ENCODE measurements at places on chromosomes 6 and 20.

GRCh38 chr6:49541210-49541724, 9.2 kb upstream of the C6orf141 start:
- no peak for DNase-seq

GRCh38 chr6:3331971-3332370, 73.2 kb downstream of the PSMG4 start:
- no peak for DNase-seq

DNA sequence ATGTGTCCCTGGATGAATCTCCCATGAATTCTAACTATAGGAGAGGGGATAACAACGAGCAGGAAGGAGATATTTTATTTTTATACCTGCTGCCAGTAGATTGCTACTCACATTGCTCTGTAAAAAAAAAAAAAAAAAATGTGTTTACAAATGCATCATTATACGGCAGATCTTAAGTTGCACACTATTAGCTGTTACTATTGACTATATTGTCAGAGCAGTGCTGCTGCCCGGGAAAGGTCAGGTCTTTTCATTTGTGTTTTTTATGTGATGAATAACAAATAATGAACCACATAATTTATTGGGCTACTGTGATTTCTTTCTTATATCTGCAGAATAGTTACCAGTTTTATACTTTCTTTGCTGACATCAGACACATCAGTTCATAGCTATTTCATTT, 393.3 kb downstream of the C6orf118 start:
- DNase-seq, result no peak

DNA sequence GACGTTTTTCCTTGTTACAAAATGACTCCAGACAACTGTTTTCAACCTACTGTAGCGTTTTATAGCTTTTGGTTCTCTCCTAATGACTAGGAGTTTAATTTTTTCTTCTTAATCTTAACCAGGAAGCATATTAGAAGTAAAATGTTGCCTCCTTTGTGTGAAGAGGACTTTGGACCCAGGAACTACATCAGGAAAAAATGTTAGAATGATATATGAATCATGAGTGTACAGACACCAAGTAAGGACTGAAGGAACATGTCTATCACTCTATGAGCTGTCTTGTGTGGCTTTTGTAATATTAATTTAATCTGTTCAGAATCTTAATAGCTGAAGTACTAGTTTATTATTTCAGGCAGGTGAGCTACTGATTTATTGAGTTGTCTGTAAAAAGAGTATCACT, 71.0 kb upstream of the MARCKS start:
- DNase-seq, result no peak

- no peak for DNase-seq
These were observed 118.4 kb downstream of the JPH2 start for GRCh38 chr20:44068316-44069201.

GRCh38 chr20:2116170-2116940, 14.7 kb downstream of the STK35 start:
- no peak for DNase-seq

DNA sequence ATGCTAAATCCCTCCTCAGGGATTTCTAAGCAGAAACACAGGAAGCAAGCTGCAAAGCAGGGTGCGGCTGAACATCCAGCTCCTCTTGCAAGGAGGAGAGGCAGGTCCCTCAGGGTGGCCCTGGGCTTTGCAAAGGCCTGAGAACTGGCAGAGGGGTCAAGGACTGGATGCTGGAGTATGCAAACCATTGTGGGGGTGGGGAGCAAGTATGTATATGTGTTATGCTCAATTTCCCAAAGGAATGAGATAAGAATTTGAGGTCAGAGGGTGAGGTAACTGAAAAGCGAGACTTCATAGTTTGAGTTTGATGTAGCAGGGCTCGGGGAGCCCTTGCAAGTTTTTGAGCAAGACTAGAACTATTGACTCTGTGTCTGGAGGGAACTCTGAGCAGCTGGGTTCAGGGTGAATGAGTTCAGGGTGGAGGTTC, 11.2 kb downstream of the SLC22A2 start:
- DNase-seq, result no peak

GRCh38 chr6:48080227-48081009, 30.6 kb downstream of the PTCHD4 start:
- DNase-seq, result no peak

GRCh38 chr20:60131375-60131774, 173.2 kb downstream of the CDH26 start:
- DNase-seq, result no peak

GRCh38 chr6:170053966-170054661, 236.8 kb downstream of the DLL1 start:
- no peak for DNase-seq

DNA sequence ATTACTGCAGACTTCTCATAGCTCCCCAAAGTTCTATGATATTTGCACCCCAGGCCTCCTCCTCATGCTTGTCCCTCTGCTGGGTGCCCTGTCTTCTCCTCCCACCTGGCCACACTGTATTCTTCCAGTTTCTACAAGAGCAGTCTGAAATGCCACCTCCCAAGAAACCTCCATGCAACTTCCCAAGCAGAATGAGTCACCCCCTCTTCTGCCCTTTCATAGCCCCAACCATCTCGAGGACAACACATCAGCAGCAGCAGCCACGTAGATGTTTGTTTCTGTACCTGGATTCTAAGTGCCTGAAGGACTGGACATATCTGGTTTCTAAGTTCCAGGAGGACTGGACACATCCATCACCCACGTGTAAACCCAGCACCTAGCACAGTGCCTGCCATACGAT, 6.6 kb upstream of the ULBP2 start:
- DNase-seq, result no peak

GRCh38 chr6:130885392-130886192, 58.4 kb downstream of the SMLR1 start:
- DNase-seq, result no peak

- DNase-seq, result no peak
These were observed 76.2 kb downstream of the ISM1 start for GRCh38 chr20:13297147-13297899.

GRCh38 chr6:157099912-157100593, 223.3 kb downstream of the TMEM242 start:
- DNase-seq, result no peak

- no peak for DNase-seq
These were observed 55.9 kb upstream of the C20orf144 start for GRCh38 chr20:33606118-33606771.

GRCh38 chr6:141598487-141598886, 534.2 kb upstream of the GJE1 start:
- DNase-seq, result no peak

GRCh38 chr20:43789593-43789992, 62.8 kb upstream of the GTSF1L start:
- DNase-seq, result no peak

GRCh38 chr6:25601800-25602673, 50.0 kb upstream of the SCGN start:
- no peak for DNase-seq

- DNase-seq, result no peak
These were observed 530.4 kb upstream of the BTBD3 start for GRCh38 chr20:11387189-11387754.

DNA sequence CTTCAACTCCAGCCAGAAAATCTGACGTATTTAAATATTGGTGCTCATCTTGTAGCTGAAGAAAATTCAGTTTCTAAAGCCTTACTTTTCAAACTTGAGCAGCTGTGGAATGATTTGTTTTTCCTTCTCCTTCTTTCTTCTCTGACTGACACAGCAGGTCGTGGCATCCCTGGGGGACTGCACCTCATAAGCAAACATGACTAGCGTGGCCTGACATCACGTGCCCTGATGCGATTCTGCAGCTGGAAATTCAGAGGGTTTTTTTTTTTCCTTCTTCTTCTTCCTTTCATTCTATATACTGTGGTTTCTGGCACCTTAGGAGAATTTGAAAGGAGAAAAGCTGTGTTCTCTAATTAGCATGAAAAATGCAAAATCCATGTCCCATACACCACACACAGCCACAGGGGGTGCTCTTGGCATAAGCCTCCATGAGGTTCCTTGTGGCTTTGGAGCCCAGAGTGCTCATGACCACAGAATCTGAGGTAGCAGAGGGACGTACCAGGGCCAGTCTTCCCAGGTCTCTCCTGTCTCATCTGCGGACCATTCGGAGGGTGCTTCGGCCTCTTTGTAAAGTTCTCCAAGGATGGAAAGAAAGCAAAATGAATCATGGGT, 258.5 kb upstream of the CDH4 start:
- no peak for DNase-seq

DNA sequence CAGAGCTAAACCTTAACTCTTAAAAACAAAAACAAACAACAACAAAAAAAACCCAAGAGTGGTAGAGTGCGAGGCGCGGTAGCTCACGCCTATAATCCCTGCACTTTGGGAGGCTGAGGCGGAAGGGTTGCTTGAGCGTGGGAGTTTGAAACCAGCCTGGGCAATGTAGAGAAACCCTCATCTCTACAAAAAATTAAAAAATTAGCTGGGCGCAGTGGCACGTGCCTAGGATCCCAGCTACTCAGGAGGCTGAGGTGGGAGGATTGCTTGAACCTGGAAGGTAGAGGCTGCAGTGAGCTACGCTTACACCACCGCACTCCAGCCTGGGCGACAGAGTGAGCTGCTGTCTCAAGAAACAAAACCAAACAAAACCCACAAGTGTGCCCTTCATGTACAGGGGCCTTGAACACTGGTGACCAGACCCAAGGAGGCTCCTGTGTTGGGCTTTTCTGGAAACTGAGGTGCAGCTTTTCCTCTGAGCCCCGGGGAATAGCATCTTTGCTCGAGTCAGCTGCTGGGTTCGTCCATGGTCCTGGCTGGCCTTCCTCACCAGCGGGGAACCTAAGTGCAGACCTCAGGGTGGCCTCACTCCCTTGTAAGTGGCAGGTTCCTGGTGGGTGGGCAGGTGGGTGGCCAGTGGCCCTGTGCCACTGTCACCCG, 39.9 kb downstream of the PYGB start:
- no peak for DNase-seq

DNA sequence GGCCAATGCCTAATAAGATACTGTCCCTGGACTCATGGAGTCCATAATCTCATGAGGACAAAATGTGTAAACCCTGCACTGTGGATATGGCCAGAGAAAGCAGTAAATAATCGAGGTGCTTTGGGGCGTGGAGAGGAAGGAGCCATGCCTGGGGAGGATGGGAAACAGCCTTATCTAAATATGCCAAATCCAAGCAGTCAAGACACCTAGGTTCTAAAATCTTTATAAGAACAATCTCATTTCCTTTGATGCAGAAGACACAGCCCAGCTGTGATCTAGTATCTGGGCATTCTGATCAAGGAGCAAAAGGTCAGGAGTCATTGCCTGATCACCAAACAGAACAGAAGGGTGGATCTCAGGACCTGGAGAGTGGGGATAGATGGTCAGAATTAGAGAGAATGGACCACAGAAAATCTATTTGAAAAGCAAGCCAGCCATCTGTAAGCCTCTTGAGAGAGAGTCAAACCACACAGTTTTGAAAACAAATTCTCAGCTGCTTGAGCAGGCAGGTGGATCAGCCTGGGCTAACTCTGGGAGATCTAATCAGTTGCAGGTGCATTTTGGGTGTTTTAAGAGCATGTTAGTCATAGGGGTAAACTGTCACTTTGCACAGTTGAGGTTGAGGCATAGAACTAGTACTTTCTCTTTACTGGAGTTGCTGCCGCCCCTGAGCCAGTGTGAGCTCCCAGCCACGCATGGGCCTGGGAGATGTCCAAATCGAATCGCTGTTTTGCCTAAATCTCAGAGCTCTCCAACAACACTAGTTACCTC, 130.8 kb upstream of the TNFAIP3 start:
- no peak for DNase-seq

GRCh38 chr20:3786126-3786484, 435 bp downstream of the CENPB start:
- DNase-seq, result no peak

GRCh38 chr6:140153703-140154102, 779.3 kb upstream of the CITED2 start:
- DNase-seq, result no peak

DNA sequence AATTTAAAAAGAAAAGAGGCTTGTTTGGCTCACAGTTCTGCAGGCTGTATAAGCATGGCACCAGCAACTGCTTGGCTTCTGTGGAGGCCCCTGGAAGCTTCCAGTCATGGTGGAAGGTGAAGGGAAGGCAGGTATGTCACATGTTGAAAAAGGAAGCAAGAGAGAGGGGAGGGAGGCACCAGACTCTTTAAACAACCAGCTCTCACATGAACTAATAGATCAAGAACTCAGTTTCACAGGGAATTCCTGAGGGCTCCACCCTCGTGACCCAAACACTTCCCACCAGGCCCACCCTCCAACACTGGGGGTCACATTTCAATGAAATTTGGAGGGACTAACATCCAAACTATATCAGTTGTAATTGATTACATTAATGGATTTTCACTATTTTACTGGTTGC, 127.9 kb upstream of the MLIP start:
- no peak for DNase-seq

DNA sequence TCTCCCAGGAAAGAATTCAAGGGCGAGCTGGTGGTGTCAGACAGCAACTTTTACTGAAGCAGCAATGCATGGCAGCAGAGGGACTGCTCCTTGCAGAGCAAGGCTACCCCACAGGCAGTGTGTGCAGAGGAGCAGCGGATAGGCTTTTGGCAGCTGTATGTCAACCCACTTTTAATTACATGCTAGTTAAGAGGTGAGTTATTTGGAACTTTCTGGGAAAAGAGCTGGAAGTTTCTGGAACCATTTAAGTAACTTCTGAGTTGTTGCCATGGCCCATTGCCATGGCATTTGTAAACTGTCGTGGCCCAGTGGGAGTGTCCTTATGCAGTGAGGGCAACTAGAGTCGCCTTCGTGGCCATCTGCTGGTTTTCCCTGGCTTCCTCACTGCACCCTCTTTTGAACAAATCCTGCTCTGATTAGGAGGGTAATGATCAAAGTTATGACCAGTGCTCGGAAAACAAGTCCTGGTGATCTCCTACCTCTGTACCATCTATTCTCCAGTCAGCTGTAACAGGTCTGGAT, 34.0 kb downstream of the BPIFB4 start:
- DNase-seq, result no peak

All from esophagus squamous epithelium (tissue), 5 donors.